ENCODE measurements at places on chromosomes 2 and 18.

- no peak for DNase-seq
Observed at GRCh38 chr2:8489751-8490150, 192.1 kb upstream of the ID2 start.

- peak; percentile 54 for DNase-seq
Observed at GRCh38 chr2:20350041-20350712, 467 bp downstream of the PUM2 start.

GRCh38 chr2:104872866-104873688, 19.2 kb downstream of the POU3F3 start:
- DNase-seq: peak; percentile 47

DNA sequence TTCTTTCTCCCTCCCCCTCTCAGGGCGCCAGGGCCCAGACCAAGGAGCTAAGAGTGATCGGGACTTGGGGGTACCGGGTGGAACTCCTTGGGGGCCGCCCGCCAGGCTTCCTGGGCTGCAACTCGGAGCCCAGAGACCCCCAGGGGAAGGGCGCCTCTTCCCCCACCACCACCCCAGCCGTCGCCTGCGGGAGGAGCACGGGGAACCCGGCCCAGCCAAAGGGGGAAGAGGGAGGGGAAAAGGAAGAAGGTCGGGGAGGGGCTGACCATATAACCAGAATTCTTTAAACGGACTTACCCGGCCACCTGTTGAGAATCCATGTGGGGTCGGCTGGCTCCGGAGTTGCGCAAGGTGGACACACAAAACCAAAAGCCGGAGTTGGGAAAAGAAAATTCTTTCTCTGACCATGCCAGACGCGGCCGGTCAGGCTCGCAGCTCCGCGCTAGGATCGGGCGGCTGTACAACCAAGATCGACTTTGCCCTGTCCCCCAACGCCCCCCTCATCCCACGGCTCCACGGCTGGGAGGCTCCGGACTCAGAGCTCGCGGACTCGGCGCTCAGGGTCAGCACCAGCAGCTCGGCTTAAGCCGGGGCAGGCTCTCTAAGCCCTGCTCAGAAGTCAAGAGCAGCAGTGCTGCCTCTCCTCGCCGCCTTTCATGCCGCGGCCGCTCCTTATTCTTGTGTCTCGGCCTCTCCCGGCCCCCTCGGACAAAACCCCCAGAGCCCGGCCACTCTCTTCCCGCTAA, 6.3 kb upstream of the SIX3 start:
- DNase-seq: no peak

- no peak for DNase-seq
Observed at GRCh38 chr2:121960251-121960650, 204.8 kb downstream of the TSN start.

DNA sequence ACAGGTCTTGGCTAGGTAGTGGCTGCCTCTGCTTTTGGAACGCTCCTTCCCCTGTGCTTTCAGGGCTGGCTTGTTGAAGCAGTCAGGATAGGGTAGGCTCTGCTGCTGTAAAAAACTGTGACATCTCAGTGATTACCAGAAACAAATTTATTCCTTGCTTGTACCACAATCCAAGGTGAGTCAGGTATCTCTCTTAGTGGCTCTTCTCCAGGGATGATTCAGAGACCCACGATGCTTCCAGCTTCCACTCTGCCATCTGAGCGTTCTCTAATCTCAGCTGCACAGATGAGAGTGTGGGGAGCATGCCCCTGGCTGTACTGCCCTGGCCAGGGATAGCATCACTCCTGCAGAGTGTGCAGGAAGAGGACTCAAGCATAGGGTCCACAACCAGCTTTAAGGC, 174.9 kb downstream of the VAPA start:
- DNase-seq: no peak

DNA sequence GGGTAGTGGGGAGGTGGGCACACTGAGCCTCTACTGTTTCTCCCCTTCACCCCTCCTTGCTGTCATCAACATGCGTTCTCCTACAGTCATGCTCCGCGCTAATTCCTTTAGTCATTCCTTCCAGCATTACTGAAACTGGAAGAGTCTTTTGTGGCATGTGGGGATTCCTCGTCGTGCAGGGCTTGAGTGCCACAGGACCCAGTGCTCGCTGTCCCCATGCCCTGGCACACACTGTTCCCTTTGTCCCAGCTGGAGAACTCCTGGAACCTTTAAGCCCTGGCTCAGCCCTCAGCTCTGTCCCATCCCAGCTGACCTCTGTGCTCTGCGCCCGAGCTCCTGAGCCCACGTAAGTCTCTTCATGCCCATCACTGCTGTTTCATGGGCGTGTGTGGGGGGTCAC, 42.1 kb downstream of the ODC1 start:
- no peak for DNase-seq

Data from NCI-H1436 (cell line).